ENCODE measurements at places on chromosomes 6 and 20.

GRCh38 chr6:17086469-17086868, 15.4 kb upstream of the STMND1 start:
- peak; percentile 57 for DNase-seq

GRCh38 chr6:168009331-168009730, 11.9 kb downstream of the KIF25 start:
- no peak for DNase-seq

DNA sequence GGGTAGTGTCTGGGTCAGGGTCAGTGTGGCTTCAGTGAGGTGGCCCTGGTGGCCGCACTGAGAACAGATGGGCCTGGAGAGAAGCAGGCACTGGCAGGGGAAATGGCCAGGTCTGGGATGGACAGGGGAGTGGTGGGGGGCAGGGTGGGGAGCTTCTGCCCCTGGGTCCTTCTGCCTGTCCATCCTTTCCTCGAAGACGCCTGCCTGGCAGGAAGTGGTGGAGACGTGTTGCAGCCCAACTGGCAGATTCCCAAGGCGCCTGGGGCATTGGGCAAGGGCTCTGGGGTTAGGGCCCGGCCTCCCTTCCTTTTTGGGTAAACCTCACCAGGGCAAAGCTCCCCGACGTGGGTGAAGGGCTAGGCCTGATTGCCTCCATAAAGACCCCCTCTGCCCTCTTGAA, 10.4 kb downstream of the SRC start:
- peak; percentile 65 for DNase-seq

GRCh38 chr20:51159303-51159702, 136.4 kb upstream of the KCNG1 start:
- no peak for DNase-seq

GRCh38 chr6:166618866-166619761, 7.9 kb downstream of the RPS6KA2 start:
- DNase-seq, result no peak

- DNase-seq, result peak; percentile 6
Measured at GRCh38 chr6:90025523-90026061, 131.3 kb downstream of the GJA10 start.

DNA sequence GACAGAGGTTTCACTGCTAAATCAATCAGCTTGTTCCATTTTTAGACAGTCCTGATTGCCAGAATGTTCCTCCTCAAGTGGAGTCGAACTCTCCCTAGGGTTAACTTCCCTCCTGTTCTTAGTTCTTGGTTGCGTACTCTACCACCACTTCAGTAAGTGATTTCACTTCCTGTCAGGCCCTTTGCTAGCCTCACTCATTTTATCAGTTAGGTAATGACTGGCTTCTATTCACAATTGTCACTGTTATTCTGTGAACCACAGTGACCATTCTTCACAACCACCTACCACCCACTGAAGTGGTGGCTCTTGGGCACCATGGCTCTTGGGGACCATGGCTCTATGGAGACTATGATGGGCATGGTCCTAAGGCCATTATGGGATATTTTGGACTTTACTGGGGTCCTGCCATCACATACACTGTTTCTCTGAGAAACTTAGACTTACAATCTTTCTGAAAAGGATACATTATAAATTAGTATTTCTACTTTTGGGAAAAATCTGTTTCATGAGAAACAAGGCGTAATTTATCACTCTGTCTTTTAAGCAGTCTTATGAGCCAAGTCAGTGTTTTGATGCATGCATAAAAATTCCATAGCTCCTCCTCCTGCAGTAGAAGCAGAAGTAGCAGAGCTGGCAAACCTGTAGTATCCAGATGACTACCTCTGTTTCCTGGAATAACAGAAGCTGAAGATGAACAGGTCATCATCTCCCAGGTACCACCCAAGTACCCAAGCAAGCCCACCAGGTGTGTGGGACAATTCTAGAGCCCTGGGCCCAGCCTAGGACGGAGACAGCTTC, 66.3 kb downstream of the ATXN1 start:
- DNase-seq, result peak; percentile 84

DNA sequence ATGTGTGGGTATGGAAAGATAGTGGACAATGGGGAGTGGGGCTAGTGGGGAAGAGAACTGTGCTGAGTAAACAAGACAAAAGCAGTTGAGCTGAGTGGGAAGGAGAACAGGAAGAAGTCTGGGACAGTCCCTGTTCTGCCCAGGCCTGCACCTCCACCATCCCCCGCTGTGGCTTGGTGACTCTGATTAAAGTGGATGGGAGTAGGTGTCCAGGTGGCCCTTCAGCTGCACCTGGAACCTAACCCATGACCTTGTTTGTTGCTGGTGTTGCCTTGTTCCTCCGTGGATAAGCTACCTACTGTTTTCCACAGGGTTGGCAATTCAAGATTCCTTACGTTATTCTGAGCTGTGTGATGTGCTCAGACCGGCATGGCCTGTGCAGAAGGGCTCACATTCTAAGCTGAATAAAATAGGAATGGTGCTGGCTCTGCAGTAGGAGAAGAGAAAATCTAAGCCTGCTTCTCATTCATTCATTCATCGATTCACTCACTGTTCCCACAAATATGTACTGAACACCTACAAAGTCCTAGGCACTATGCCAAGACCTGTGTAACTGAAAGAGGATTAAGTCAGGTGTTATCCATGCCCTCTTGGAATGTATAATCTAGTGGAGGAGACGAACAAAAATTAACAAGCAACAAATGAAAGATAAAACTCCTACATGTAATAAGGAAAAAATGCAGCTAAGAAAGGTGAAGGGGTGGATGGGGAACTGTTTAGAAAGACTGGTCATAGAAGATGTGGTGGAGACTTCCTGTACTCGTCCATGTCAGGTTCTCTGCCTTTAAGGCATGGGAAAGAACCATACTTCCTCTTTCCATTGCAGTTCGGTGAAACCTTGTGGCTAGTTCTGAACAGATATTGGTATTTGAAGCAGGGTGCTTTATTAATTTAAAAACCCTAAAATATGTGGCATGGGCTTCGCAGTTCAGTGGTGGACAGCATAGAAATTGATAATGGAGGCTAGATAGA, 10.1 kb upstream of the CALHM6 start:
- peak; percentile 73 for DNase-seq

- DNase-seq, result peak; percentile 94
Measured at GRCh38 chr6:73580247-73581149, 59.7 kb upstream of the EEF1A1 start.

- no peak for DNase-seq
Measured at GRCh38 chr6:161696801-161697200, 422.9 kb upstream of the AGPAT4 start.

GRCh38 chr6:166942393-166943168, 13.8 kb downstream of the RNASET2 start:
- peak; percentile 92 for DNase-seq

GRCh38 chr20:63772781-63773518, 33.4 kb downstream of the SLC2A4RG start:
- DNase-seq, result no peak

GRCh38 chr6:123855506-123855905, 51.8 kb downstream of the NKAIN2 start:
- DNase-seq, result no peak

GRCh38 chr6:117545161-117545595, 57.1 kb downstream of the GOPC start:
- DNase-seq, result no peak

DNA sequence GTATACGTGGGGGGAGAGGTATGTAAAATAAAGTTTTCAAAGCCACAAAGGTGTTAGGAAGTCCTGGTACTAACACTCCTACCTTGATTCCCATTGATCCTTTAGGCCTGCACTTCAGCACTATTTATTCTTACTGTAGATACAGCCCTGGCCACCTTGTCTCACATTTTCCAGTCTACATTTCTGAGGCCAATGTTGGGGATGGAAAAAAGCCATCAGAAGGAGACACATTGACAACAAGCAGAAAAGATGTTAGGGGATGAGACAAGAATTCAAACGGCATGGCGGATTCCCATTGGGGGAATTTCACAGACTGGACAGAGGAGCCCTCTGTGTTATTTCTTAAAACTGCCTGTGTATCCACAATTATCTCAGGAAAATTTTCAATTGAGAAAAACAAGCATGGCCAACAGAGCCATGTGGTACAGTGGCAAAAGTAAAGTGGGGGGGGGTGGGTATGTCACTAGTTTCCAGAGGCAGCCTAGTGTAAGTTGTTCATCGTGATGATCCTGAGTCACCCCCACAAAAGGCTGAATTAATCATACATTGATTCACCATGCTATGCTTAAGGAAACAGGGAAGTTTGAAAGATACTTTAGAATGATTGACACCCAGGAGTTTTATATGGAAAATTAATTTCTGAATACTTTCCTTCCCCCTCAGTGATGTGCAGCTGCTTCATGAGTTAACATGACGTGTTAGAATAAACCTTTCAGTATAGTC, 40.5 kb downstream of the RREB1 start:
- peak; percentile 64 for DNase-seq

DNA sequence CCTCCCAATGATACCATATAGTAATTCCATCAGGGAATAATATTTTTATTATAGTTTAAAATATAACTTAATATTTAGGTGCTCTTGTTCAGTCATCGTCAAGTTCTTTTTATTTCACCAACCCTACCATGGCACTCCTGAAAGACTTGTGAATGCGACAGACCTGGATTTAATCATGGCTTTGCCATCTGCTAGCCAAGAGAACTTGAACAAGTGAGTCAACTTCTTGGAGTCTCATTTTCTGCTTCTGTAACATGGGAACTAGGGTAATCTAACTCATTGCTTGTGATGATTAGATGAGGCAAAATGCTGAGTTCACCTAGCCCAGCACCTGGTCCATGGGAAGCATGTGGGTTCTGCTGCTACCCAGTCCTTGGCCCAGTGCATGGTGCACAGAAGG, 62.9 kb downstream of the ESR1 start:
- DNase-seq, result no peak

GRCh38 chr20:44176833-44177534, 10.0 kb downstream of the JPH2 start:
- no peak for DNase-seq

DNA sequence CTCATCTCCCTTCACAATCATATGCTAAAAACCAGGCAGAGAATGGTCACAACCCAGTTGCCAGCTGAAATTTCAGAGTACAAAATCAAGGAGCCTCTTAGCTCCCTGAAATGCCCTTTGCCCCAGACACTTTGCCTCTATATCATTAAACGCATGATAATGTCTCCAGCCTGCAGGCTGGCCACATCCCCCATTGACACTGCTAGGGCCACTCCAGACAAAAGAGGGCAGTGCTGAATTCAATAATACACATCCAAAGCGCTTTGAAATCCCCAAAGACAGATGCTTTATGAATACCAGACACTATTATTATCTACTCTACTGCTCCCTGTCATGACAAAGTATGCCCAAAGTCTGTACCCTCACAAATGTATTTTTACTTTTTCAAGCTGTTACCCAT, 348.3 kb upstream of the POU3F2 start:
- DNase-seq, result no peak

DNA sequence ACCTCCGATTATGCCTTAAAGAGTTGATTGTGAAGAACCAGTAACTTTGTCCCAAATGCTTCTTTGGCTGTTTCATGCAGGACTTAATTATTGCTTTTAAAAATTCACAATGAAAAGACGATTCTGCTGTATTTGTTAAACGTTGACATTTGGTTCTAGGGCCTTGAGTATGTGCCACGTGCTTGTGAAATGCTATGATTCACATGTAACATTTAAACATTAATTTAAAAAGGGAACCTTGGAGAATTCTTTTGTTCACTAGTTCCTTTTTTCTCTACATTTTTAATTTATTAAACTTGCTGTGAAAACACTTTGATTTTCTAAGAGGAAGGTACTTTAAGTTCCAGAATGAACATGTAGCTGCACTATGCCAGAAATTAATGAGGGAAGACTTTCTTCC, 9.5 kb downstream of the GZF1 start:
- DNase-seq, result peak; percentile 77

GRCh38 chr6:137290601-137291261, 71.5 kb upstream of the IFNGR1 start:
- DNase-seq, result no peak

DNA sequence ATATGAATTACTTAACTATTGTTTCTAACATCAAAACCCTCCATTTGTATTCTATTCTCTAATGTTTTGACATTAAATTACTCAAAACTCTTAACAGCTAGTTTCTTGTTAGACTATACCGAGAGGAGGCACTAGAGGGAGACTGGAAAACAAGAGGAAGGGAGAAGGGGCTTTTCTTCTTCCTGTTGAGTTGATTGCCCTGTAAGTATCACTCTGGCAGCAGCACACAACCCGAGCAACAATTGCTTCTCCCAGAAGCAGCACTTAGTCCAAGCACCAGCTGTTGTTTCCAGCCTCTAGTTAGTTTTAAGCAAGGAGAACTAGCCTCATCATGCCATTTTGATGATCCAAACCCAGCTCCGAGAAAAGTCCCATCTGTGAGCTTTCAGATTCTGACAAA, 603.8 kb downstream of the PRKN start:
- DNase-seq, result peak; percentile 33

DNA sequence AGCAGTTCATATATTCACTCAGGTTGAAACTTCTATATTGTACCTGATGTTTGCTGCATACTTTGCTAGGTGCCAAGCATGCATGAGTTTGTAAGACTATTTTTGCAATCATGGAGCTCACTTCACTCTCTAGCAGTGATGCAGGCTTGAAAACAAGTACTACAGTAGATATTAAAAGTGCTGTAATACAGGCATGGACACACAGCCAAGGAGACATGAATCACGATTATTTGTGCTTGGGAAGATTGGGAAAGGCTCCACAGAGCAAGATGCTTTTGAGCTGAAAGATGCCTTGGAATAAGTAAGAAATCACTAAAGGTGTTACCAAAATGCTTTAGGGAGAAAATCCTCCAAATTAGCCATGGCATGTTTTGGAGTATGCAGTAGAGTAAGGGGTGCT, 427.4 kb downstream of the UTRN start:
- DNase-seq, result no peak

DNA sequence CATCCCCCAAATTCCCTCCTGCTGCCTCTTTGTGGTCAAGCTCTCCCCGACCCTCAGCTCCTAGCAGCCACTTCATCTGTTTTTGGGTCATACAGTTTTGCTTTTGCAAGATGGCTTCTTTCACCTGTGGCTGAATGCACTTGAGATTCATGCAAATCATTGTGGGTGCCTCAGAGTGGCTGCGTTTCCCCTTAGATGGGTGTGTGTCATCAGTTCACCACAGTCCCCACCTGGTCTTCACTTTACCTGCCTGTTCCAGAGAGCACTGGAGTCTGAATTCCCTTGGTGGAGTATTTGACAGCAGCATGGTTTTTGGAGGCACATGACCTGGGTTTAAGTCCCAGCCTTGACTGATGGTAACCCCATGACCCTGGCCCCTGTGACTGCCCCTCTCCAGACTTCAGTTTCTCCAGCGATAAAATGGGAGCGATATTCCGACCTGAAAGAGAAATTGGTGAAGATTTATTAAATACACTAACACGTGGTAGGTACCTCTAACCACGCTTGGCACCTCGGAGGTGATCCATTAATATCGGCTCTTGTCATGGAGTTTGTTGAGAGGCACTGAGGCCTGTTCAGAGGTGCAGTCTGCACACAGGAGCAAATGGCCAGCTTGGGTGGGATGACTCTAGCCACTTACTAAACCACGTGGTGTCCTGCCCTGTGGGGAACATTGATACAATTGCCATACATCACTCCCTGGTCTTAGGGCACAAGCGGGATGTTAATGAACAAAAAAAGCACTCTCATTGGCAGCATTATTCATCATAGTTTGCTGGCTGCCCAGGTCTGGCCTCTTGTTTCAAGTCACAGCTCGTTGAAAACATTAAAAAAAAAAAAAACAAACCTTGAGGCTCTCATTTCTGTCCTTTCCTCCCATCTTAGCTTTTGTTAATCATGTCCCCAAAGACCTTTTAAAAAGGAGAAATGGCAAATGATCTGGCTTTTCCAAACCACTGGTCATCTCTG, 167.2 kb upstream of the KCNG1 start:
- no peak for DNase-seq
